ENCODE measurements at places on chromosomes 11 and 22.

- DNase-seq = no peak
Observed at GRCh38 chr22:45446216-45446615, 32.7 kb downstream of the RIBC2 start.

DNA sequence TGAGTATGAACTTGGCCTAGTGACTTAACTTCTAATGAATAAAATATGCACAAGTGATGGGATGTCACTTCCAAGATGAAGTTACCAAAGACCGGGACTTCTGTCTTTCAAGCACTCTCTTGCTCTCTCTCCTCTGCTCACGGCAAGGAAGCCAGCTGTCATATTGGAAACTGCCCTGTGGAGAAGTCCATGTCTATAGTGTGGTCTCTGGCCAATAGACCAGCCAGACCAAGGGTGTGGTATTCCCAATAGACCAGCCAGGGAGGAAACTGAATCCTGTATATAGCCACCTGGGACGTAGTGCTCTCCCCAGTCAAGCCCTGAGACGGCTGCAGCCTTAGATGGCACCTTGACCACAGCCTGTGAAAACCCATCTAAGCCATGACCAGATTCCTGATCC is 93.2 kb upstream of the ALX4 start:
- no peak for DNase-seq

DNA sequence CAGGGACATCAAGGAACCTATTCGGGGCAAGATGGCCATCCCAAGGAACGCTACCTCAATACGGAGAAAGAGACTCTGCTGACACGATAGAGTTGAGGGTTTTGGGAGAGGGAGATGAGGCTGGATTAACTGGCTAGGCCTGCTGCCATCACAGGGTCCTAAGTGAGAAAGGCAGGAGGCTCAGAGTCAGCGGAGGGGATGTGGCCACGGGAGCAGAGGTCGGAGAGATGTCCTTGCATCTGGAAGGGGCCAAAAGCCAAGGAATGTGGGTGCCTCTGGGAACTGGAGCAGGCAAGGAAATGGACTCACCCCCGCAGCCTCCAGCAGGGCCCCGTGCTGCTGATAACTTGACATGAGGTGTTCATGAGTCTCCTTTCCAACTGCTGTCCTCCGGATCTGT is 31.0 kb upstream of the RFPL3 start:
- DNase-seq = no peak

DNA sequence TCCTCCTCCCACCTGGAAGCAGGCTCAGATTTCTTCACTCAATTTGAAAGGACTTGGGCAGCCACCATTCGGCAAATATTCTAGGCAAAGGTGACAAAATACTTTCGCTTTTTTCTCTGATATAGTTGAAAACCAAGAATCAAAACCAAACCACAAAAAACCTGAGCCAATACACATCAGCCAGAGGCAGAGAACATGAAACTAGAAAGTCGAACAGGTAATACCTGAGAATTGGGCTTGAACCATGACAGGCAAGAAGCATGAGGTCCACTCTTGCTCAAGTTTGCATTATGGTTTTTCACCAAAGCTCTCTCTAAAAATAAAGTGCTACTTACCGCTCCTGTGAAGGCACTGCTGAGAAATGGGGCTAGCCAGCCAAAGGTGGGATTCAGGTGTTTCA is 26.2 kb upstream of the LDLRAD3 start:
- no peak for DNase-seq

DNA sequence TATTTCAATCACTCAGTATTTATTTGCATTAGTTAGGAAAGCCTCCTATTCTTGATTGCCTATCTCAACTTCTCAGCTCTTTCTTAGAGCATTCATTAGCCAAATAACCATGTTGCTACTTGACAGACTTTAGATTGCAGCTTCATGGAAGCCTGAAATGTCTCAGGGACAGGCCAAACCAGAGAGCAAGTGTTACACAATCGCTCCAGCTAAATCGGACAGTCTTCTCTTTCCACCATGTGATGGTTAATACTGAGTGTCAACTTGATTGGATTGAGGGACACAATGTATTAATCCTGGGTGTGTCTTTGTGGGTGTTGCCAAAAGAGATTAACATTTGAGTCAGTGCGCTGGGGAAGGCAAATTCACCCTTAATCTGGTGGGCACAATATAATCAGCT is 106.5 kb upstream of the DRD2 start:
- no peak for DNase-seq

DNA sequence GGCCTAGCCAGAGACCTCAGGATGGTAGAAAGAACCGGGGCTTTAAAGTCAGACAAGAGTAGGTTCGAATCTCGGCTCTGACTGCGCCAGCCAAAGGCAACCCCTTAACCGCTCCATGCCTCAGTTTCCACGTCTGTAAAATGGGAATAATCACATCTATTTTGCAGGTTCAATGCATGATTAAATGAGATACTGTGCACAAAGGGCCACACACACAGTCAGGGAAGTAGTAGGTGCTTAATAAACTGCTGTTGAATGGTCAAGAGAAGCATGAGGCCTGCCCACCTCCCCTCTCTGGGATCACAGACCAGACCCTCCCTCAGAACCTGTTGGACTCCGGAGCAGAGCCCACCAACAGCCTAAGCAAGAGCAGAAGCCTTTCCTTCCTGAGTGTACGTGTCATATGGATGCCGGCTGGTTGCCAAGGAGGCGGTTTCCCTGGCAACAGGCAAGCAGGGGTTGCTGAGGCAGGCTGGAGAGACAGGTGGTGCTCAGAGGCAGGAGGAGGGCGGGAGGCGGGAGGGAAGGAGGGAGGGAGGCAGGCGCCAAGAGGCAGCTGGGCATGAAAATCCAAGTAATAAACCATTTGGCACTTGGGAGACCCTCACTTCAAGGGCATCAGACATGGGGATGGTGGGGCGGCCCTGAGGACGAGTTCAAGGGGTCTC is 43.9 kb downstream of the NFAM1 start:
- no peak for DNase-seq

DNA sequence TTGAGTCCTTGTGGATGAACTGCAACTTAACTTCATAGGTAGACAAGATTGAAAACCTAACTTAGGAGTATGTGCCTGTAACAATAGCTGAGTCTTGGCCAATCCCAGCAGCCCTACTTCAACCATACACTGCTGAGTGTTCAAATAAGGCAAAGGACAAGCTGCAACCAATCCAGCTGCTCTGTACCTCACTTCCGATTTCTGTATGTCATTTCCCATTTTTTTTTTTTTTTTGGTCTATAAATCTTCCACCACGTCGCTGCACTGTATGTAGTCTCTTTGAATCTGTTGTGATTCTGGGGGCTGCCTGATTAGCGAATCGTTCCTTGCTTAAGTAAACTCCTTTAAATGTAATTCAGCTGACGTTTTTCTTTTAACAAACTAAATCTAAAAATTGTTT is 35.4 kb upstream of the FLI1 start:
- no peak for DNase-seq

- no peak for DNase-seq
Observed at GRCh38 chr22:27816552-27816951, 15.0 kb upstream of the MN1 start.

DNA sequence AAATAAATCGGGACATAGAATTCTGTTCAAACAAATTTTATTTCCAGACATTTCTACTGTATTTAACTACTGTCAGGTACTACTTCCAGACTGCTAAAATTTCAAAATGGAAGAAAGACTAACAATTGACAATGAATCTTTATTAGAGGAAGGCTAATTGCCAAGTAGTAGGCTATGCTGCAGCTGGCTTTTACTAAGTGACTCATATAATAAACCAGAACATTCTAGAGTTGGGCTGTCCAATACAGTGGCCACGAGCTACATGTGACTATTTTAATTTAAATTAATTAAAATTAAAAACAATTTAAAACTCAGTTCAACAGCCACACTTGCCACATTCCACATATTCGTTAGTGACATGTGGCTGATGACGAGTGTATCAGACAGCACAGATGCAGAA is 27.6 kb downstream of the CHKA start:
- DNase-seq = no peak

- DNase-seq = peak; percentile 60
Observed at GRCh38 chr11:111982019-111982464, 43.2 kb upstream of the DLAT start.

DNA sequence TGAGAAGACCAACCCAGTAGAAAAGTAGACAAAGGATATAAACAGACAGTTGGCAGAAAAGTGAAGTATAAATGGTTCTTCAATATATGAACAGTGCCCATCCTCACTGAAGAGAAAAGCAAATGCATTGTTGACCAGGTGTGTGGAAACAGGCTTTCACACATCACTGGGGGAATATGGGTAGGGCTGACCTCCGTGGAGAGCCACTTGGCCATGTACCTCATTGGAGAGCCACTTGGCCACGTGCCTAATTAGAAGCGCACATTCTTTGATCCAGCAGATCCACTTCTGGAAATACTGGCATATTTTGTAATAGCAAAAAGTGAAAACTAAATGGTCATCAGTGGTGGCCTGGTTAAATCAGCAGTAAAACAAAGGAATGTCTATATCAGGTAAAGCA is 43.2 kb downstream of the PPP6R3 start:
- no peak for DNase-seq

GRCh38 chr11:32005786-32006416 is 85.0 kb upstream of the RCN1 start:
- no peak for DNase-seq

- DNase-seq = no peak
Observed at GRCh38 chr11:17718510-17718962, 835 bp upstream of the MYOD1 start.

GRCh38 chr11:134272381-134273316 is 3.5 kb upstream of the GLB1L3 start:
- DNase-seq = no peak

GRCh38 chr11:6618117-6619003 is 862 bp downstream of the TPP1 start:
- peak; percentile 79 for DNase-seq

All from CD4-positive, alpha-beta T cell treated with Interleukin-10 for 1 hour (primary cell).